ENCODE measurements at places on chromosomes 6 and 20.

DNA sequence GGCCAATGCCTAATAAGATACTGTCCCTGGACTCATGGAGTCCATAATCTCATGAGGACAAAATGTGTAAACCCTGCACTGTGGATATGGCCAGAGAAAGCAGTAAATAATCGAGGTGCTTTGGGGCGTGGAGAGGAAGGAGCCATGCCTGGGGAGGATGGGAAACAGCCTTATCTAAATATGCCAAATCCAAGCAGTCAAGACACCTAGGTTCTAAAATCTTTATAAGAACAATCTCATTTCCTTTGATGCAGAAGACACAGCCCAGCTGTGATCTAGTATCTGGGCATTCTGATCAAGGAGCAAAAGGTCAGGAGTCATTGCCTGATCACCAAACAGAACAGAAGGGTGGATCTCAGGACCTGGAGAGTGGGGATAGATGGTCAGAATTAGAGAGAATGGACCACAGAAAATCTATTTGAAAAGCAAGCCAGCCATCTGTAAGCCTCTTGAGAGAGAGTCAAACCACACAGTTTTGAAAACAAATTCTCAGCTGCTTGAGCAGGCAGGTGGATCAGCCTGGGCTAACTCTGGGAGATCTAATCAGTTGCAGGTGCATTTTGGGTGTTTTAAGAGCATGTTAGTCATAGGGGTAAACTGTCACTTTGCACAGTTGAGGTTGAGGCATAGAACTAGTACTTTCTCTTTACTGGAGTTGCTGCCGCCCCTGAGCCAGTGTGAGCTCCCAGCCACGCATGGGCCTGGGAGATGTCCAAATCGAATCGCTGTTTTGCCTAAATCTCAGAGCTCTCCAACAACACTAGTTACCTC, 130.8 kb upstream of the TNFAIP3 start:
- no peak for DNase-seq

- DNase-seq = no peak
Measured at GRCh38 chr6:74734901-74735300, 471.0 kb downstream of the COL12A1 start.

- no peak for DNase-seq
Measured at GRCh38 chr20:17928211-17928611, 40.4 kb downstream of the SNX5 start.

GRCh38 chr6:167136376-167136775, 13.5 kb downstream of the CCR6 start:
- no peak for DNase-seq

DNA sequence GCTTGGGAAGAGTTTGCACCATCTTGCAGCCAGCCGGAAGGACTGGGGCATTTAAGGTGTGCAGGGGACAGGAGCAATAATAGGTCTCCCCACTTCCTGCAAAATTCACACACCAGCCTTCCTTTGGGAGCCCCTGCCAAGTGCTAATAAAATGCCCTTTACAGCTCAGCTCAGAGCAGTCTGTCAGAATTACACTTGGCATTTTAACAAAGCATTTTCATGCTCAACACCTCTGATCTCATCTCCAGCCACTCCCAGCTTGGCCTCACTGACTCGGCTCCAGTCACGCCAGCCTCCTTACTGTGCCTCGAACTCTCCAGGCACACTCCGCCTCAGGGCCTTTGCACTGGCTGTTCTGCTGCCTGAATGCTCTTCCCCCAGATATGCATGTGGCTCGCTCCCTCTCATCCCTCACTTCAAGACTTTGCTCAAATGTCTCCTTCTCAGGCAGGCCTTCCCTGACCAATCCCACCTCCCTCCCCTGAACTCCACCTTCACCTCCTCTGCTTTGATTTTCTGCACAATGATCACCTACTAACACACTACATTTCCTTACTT, 43.7 kb downstream of the GRM4 start:
- DNase-seq = no peak

Data from activated T-cell treated with anti-CD3 and anti-CD28 coated beads, Interleukin-2, amount 50 U/mL, for 1 hour (primary cell).